ENCODE measurements at places on chromosomes 2 and 18.
A peak's percentile ranks its signal among the peaks of the same experiment; 100 is the strongest.

GRCh38 chr2:110771547-110772382 lies 39.4 kb downstream of the ACOXL start:
- no peak for DNase-seq

DNA sequence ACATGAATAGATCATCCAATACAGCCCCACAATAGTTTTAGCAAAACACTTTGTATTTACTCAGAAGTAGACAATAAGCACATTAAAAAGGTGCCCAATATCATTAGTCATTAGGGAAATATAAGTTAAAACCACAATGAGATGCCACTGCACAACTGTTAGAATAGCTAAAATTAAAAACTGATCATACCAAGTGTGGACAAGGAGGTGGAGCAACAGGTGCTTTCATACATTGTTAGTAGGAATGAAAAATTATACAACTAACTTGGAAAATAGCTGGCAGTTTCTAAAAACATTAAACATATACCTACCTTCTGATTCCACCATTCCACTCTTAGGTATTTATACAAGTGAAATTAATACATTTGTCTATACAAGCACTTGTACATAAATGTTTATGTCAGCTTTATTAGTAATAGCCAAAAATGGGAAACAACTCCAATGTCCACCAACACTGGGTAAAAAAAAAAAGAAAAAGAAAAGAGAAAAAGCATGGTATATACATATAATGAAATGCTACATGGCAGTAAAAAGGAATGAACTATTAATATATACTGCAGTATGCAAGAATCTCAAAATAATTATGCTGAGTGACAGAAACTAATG lies 27.6 kb upstream of the UBE2E3 start:
- no peak for DNase-seq

DNA sequence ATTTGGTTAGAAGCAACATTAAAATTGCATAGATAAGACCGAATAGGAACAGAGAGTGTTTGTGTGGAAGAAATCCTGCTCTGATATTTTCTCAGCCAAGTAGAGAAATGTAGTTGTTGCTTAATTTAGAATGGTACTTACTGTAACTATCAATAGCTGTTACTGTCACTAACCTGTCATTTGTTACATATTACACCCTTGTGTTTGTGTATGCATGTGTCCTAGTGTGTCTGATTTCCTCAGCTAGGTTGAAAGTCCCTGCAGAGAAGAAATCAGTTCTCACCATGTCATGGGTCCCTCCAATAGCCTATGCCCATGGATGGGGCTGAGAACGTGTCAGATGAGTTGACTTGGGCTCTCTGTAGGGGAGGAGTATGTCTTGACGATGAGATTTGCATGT lies 94.4 kb downstream of the SPTBN1 start:
- DNase-seq: no peak

DNA sequence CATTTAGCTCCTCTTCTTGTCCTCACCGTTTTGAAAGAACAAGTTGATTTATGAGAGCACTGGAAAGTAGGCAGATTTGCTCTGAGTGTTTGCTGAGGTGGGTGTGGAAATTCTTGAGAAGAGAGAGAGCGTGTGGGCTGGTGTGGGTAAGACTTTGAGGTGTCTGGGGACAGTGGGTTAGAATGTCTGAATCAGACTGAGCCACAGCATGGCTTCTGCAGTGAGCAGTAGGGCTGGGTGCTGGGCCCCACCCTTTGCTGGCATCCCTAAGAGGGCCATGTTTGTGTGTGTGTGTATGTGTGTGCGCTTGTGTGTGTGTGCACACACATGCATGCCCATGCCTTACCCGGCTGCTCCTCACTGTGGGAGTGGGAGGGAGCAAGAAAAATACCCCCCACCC lies 63.7 kb downstream of the COPS8 start:
- peak; percentile 26 for DNase-seq

DNA sequence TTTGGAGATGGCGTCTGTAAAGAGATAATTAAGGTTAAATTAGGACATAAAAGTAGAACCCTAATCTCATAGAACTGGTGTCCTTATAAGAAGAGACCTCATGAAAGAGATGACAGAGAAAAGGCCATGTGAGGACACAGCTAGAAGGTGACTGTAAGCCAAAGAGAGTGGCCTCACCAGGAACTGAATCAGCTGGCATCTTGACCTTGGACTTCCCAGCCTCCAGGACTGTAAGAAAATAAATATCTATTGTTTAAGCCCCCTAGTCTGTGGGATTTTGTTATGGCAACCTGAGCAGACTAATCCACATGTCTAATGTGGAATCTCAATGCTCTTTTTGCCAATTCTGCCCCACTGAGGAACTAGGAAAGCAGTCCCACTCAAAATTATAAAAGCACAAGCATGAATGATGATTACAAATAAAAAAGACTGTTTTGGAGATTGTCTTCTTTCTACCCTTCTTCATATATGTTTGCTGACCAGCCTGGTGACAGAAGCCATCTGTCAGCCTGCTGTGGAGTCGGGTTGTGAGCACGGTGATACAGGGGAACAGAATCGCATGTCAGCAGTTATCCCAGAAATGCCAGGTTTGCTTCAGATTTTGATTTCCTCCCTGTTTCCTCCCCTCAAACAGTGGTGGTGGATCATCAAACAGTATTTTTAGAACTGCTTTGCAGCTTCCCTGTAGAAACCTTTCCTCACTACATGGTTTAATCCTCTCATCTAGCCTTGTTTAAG lies 54.2 kb downstream of the INPP4A start:
- no peak for DNase-seq

DNA sequence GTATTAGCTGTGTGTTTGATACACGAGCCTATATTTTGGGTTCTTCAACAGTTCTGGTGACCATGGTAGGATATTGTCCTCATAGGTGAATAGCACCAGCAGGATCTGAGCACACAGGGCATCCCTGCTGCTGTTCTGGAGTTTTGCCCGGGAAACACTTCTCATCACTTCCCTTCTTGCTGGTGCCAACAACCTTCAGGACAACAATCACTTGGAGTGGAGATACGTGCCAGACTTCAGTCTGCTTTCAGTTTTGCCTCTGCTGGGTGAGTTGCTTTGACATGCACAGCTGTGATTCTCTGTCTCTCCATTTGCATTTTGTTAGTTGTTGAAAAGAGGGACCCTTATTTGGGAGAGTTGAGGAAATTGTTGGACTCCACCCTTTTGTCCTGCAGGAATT lies 1347.2 kb upstream of the DDX18 start:
- no peak for DNase-seq

DNA sequence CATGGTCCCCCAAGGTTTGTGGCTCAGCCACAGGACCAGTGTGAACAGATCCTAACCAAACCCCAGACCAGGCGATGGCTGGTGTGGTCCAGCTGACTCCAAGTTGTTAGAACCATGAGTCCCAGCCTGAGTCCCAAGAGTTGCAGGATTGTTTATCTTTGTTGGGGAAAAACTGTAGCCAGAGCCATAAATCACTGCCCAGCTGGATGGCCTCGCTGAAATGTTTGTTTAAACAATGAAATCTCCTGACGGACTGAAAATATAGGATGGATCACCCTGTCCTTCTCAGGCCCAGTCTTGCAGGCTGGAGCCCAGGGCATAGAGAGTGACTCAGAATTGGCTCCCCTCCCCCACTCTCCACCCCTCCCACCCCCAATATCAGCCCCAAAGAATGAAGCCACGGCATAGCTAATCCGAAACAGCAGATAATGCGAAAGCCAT lies 36.4 kb downstream of the PKDCC start:
- DNase-seq: no peak

DNA sequence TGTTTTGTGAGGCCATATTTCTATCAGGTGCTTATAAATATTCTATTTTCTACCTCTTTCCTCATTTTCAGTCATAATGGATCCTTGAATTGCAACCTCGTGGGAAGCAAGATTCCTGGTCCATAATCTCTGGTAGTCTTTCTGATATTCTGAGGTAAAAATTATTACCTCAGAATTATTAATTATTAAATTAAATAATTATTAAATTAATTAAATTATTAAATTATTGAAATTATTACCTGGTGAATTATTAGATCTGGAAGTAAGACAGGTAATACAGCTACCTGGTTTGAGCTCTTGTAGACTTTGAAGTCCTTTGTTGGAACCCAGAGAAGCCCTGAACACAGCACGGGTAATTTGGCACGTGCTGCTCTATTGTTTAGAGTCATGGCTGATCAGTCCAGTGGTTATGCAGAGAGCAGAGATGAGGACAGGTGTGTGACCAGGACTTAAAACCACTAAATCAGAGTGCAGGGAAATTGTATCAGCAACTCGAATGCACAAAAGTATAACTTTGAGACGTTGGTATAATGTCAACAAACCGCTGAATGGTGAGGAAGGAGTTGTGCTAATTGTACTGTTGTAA lies 46.8 kb upstream of the PTPRM start:
- DNase-seq: no peak

DNA sequence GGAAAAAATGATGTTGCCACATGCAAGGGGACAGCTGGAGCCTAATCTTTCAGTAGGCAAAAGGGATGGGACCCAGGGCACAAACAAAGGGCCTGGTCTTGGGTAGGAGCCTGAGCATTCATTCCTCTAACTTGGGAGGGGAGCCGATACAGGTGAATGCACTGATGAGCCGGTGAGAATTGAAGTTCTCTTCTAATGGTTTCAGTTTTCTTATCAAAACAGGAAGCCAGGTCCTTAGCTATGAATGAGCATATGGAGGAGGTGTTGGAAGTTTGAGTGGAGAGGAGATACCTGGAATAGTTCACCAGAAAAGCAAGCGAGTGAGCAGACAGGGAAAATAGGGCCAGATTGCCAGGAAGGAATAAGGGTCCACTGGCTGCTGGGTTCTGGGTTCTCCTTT lies 10.1 kb downstream of the DPP4 start:
- no peak for DNase-seq

GRCh38 chr2:220293966-220294365 lies 666.5 kb downstream of the SLC4A3 start:
- no peak for DNase-seq

- DNase-seq: no peak
Observed at GRCh38 chr18:43789234-43790000, 512.1 kb upstream of the SYT4 start.

DNA sequence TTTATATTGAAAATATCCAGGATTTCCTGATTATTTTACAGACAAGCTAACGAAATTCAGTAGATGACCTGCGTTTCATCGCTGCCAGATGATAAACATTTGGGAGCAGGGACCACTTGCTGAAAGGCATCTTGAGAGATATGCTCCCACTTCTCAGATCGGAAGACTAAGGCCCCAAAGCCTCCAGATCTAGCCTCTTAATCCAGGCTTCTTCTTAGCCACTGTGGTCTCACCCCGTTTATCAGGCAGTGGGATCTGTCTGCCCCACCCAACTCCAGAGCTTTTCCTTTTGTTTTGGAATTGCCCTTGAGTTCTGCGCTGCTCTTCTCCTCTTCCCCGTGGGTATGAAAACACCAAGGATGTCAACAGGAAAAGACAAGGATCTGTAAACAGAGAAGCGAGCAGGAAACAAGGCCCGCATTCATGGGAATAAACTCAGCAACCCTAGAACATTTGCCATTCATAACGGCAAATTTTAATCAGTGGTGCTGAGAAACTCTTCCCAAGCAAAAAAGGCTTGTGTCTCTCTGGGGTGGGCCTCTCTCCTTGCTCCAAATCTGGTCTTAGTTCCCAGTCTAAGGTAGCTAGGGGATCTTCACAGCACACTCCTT lies 21.4 kb downstream of the MYL12B start:
- DNase-seq: no peak

DNA sequence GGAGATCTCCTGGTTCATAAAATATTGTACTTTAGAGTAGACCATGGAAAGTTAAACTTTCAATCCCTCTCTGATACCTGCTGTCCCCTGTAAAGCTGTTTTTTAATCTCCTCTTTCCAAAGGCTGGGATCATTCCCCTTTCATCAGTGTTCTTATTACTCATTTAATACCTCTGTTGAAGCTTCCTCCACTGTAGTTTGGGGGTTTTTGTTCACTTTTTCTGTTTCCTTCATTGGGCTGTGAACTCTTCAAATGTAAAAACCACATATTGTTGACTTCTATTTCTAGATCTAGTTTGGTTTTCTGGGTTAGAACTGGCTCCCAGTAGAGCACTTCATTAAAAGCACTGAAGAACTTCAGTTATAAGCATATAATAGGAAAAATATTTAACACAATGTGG lies 598.1 kb downstream of the RNF144A start:
- no peak for DNase-seq

DNA sequence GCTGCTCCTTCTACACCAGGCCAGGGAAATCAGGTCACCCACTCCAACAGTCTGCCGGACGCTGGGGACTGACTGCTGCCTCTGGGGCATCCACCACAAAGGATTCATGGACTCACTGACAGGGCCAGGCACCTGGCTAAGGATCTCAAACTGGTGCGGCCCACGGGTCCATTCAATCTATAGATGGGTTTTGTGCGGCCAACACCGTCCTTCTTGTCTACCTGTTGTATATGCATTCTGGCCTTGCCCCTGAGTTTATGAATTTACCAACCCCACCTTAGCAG lies 10.9 kb upstream of the SLC20A1 start:
- DNase-seq: no peak

- DNase-seq: no peak
Observed at GRCh38 chr2:43845181-43845580, 6.4 kb downstream of the ABCG8 start.

GRCh38 chr2:71330155-71330554 lies 1.4 kb upstream of the ZNF638 start:
- no peak for DNase-seq

GRCh38 chr18:49137093-49137492 lies 186.3 kb upstream of the SMAD7 start:
- DNase-seq: no peak

- DNase-seq: peak; percentile 64
Observed at GRCh38 chr2:55049043-55049820, 1.0 kb downstream of the RTN4 start.

DNA sequence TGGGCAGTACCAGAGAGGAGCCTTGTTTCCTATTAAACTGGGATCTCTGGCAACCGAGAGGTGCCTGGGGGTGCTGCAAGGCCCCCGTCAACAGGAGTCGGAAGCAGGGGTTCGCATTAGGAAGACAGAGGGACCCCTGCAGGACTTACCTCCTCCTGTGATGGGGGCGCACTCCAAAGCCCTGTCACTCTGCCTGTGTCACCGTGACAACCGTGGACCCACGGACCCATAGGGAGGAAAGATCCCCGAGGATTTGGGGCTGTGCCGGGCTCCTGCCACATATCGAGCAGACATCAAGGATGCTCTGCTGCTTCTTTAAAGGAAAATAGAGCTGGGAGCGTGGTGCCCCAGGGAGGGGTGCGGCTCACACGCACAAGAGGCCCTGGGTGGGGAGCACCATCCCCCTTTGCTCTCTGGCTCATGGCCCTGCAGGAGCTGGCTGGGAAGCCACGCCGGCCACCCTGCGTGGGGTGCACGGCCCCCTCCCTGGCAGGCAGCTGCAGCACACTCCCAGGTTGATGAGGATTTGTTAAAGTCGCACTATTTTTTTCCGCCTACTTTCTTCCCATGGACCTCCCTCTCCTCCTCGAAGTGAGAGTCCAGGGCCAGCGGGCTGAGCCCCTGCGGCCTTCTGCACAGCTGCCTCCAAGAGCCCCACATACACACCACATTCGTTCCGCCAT lies 167.5 kb downstream of the TWIST2 start:
- no peak for DNase-seq

Measured in activated naive CD4-positive, alpha-beta T cell treated with Interleukin-2 at 50 U/mL for 16 hours (primary cell).